ENCODE measurements at places on chromosomes 5 and 9.

GRCh38 chr9:114919611-114920010 lies 10.8 kb downstream of the TNFSF8 start:
- no peak for DNase-seq

GRCh38 chr5:138179277-138179857 lies 455 bp downstream of the KIF20A start:
- no peak for DNase-seq

DNA sequence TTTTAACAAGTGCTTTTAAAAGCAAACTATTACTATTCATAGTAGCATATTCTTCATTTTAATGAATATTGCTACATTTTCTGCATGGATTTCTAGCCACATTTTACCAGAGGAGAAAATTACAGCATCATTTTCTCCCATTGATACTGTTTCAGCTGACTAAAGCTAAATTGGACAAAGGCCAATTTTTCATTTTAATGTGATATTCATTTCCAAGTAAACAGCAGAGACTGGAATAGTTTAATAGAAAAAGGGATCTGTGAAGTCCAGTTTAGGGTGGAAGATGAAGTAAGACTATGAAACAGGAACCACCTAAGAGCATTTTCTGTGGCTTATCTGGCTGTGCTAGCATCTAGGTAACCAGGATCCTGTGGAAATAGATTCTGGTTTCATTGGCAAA lies 128.1 kb downstream of the GIN1 start:
- DNase-seq: no peak

DNA sequence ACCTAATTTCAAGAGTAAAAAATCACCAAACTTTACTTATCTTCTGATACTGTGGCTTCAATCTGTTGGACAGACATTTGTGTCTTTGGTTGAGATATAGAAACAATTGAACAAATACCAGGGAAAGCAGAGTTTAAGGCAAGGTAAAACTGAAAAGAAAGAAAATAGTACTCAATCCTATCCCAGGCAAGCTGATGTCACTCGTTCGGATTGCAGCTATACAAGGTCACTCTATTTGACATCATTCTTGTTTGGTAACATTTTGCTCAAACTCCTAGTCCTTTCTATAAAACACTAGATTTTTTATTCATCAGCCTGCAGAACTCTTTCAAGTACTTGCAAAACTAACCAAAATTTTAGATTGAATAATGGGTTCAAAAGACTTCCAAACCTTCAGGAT lies 91.9 kb upstream of the ANKRD55 start:
- no peak for DNase-seq

GRCh38 chr5:173202266-173202875 lies 32.6 kb downstream of the NKX2-5 start:
- no peak for DNase-seq

DNA sequence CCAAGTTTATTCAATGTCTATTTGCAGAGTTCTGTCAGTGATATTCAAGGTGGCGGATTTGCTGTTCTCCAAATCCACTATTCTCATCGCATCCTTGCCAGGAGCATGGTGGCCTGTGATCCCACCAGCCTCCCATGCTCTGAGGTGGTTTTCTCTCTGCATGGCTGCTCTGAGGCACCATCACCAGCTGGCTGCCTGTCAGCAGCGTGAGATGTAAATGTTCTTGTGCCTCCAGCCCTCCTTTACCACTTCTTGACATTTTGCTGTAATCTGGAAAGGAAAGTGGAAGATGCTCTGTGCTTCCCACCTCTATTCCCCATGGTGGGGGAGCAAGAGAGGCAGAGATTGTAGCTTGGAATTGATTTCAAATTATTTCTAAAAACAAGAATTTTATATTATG lies 293.6 kb upstream of the SLC24A2 start:
- DNase-seq: no peak

DNA sequence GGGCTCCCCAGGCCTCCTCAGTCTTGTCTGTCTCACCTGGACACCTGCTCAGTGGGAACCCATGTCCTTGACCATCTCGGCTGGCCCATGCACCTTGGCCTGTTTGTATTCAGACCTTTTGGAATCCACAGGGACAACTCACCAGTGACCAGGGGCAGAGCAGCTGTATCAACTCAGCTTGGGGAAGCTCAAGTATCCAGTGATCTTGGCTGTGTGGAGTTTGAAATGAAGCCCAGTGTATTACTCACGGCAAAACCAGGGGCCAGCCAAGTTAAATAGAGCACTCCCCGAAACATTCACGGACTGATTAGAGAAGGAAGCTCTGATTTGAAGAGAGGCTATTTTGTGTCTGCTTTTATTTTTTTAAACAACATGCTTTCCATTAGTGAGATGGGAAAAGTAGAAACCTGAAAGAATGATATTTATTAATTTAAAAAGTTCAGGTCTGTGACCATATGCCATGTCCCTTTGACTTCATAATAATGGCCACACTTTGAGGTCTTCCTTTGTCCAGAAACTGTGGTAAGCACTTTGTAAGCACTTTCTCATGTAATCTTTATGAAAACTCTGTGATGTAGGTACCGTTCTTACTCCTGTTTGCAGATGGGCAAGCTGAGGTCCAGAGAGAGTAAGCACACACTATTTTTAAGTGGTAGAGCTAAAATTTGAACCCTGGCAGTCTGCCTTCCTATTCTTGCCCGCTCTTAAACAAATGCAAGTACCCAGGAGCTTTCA lies 656.5 kb downstream of the BNC2 start:
- DNase-seq: peak; percentile 59

- no peak for DNase-seq
Measured at GRCh38 chr5:158414780-158415179, 555.8 kb upstream of the CLINT1 start.

GRCh38 chr5:69158039-69158438 lies 8.9 kb upstream of the CCNB1 start:
- no peak for DNase-seq

- no peak for DNase-seq
Measured at GRCh38 chr9:35792024-35792813, 828 bp downstream of the NPR2 start.

DNA sequence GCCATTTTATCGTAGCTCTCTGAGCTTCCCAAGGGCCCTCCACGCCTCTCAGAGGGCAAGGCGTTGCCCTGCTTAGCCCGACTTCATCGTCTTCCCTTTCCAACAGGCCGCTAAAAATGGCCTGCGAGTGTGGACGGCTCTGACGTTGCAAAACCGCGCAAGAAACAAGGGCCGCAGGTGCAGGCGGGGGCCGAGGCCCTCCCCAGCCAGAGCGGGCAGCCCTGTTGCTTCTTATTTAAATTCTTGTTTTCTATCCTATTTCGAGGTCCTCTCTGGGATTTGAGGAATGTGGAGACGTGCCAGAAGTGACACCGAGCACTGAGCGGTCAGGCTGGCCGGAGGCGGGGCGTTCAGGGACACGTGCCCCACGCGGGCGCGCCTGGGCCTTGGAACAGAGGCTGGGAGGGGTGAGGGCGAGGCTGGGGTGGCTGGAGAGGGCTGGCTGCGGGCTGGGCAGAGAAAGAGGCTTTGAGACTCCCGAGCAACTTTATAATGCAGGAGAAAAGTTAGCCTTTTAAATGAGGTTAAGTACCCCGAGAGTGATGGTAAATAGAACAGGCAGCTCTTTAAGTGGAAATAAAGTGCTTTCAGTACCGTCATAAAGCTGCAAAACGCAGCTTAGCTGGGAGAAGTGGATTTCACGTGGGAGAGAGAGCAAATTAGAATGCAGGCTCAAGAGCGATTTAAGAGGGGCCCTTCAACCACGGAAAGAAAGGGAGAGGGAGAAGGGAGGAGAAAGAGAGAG lies 243.6 kb downstream of the AUH start:
- DNase-seq: peak; percentile 91

- peak; percentile 84 for DNase-seq
Measured at GRCh38 chr9:14198841-14199455, 115.0 kb downstream of the NFIB start.

GRCh38 chr9:79660615-79661014 lies 88.8 kb downstream of the TLE4 start:
- DNase-seq: no peak

All from Right ventricle myocardium superior (tissue), 1 donor.